Brain pericyte (primary cell): ENCODE measurements at places on chromosomes 2 and 18.

GRCh38 chr2:65490222-65490621, 57.8 kb upstream of the SPRED2 start:
- DNase-seq, result no peak

- DNase-seq, result no peak
Observed at GRCh38 chr2:15851076-15851693, 89.2 kb upstream of the MYCN start.

GRCh38 chr2:55019526-55020258, 30.6 kb downstream of the RTN4 start:
- DNase-seq, result no peak

GRCh38 chr2:11799826-11800225, 53.4 kb downstream of the LPIN1 start:
- DNase-seq, result no peak

DNA sequence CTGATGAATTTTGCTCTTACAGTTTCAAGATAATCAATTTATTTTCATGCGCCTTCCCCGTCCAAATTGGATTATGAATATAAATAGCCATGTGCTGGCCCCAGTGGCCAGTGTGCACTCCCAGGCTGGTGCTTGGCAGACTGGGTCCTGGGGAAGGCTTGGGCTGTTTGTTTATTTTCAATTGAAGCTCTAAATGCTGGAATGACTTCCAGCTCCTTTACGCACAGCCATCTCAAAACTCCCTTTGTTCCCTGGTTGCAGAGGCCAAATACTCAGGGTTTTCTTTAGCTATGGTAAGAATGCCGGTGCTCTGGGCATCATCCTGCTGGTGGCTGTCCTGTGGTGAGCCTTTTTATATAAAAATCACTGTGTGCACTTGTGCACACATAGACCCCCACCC, 131.5 kb downstream of the PRKCE start:
- no peak for DNase-seq

- DNase-seq, result no peak
Observed at GRCh38 chr2:71154798-71155197, 24.4 kb downstream of the MPHOSPH10 start.

GRCh38 chr2:223107825-223108224, 55.8 kb downstream of the KCNE4 start:
- no peak for DNase-seq

DNA sequence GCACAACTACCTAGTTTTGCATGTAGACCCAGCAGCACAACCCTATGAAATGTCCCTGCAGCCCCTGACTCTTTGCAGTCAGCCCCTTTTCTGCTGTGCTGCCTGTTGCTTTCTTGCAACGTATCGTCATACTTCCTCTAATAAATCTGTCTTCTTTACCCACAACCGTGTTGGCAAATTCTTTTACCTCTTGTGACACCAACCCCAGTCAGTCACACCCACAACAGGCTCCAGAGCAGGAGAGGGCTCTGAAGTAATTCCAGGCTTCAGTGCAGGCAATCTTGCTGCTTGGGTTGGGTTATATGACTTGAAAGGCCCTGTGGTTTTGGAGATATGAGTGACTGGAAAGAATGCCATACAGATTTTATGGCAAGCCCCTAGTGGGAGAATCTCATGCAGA, 79.1 kb upstream of the KCNH7 start:
- no peak for DNase-seq

DNA sequence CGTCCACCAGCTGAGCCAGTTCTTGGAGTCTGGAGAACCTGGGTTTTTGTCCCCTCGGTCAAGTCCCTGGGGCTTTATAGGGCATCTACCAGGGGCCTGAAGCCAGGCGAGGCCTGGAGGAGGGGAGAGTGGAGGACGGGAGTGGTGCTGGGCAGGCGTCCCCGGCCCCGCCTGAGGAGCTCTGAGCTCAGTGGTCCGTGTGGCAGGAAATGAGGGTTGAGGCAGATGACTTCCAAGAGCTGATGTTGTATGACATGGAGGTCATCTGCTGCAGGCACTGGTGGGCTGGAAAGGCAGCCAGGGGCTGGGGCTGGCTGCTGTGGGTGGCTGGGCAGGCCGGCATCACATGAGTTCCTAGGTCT, 118.5 kb upstream of the HS6ST1 start:
- DNase-seq, result no peak

DNA sequence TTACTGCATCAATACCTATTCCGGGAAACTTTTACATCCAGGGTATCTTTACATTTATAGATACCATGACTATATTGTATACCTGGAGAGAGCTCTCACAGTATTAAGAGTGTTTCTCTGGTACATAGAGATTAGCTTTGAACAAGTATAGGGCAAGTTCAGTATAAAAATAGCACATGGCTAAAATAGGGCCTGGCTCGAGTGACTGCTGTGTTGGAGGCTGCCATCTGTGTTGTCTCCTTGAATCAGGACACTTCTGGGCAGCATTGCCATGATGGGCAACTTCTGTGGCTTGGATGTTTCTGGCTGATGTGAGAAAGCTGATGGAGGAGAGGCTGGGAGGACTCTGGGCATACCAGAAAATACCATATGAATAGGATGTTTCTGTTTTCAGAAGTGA, 18.7 kb downstream of the ARHGAP28 start:
- no peak for DNase-seq

- no peak for DNase-seq
Observed at GRCh38 chr18:66548747-66549146, 55.1 kb downstream of the CDH19 start.

- DNase-seq, result no peak
Observed at GRCh38 chr2:177306550-177306949, 42.0 kb upstream of the NFE2L2 start.

DNA sequence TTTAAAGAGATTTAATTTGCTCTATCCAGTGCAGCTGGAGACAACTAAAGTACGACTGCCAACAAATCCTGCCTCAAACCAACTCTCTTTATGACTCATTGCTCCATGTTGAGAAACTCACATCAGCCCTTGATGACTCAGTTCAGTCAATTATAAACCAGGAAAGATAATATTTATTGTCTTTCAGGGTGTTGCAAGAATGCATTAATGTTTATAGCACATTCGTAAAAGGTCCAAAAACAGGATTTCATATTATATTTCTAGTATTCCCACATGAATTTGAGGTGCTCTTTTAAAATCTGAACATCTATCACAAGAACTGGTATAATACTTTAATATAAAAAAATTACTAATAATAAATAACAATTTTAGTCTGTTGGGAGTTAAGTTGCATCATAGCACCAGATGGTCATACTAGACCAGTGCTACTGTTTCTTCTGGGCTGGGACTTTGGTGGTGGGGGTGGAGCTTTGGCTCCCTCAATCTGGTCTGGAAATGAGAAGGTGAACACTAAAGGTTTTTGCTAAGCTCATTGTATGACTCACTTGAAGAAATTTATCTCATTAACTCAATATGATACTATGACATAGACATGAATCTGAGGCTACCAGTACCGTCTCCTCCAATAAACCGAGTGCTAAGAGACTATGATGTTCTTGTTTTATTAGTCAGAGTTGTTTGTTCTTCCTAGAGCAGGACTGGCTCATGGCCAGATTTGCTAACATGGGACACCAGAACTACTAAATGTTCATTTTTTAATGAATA, 26.6 kb upstream of the MAP3K20 start:
- peak; percentile 89 for DNase-seq

DNA sequence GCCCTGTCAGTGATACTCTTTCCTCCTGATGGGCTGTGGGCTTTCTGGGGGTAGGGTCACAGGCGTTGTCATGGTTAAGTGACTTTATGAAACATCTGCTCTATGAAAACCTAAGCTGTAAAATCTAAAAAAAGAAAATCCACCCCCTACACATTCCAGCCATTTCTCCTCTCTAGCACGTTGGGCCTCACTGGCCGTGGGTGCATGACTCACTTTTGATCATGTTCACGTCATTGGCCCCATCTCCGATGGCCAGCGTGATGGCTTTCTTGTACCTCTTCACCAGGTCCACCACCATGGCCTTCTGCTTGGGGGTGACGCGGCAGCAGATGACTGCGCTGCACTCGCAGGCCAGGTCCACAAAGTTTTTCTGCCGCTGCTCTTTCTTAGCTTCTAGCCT, 39.3 kb upstream of the NARS1 start:
- DNase-seq, result no peak

DNA sequence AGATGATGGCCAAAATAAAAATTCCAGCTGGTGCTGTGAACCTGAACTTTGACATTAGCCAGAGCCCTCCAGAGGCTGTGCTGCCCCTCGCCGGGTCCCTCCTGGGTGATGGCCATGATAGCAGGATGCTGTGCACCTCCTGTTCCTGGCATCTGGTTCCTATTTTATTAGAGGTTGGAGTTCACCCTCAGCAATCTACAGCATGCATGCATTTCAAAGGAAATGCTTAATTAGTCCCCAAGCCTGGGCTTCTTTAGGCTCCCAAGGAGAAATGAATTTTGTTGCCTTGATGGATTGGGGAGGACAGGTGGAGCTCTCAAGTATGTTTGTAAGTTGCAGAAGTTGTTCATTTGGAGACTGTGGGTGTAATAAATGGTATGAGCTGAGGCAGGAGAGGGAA, 166.9 kb downstream of the GLI2 start:
- no peak for DNase-seq

- DNase-seq, result no peak
Observed at GRCh38 chr2:66862885-66863650, 428.1 kb downstream of the MEIS1 start.

GRCh38 chr2:119232666-119232993, 9.0 kb downstream of the STEAP3 start:
- no peak for DNase-seq

DNA sequence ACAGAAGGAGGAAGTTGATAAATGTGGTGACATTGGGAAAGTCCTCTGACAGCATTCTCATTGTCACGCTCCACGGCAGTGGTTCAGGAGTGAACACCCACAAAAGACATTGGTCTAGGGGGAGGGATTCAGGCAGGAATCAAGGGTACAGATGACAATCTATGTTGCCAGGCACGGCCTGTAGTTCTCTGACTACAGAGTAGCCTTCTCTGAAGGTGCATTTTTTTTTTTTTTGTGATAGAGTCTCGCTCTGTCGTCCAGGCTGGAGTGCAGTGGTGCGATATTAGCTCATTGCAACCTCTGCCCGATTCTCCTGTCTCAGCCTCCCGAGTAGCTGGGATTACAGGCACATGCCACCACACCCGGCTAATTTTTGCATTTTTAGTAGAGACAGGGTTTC, 7.4 kb upstream of the MOB1A start:
- no peak for DNase-seq

GRCh38 chr2:165844216-165844615, 50.2 kb upstream of the GALNT3 start:
- DNase-seq, result no peak

DNA sequence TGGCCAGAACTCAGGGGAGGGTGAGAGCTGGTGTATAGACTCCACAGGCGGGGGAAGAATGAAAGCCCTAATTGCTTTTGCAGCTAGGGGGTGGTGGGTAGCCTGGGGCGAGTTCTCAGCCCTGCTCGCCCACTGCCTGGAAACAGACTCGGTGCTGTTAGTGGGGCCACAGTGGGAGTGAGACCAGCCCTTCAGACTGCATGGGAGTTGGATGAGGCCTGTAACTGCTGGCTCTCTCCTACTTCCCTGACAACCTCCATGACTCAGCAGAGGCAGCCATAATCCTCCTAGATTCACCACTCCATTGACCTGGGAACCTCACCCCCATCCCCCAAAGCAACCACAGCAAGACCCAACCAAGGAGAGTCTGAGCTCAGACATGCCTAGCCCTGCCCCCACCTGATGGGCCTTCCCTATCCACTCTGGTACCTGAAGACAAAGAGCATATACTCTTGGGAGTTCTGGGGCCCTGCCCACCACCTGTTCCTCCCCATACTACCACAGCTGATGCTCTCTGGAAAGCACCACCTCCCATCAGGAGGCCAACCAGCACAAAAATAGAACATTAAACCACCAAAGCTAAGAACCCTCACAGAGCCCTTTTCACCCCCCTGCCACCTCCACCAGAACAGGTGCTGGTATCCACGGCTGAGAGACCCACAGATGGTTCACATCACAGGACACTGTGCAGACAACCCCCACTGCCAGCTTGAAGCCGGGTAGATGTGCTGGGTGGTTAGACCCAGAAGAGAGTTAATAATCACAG, 226.3 kb downstream of the EIPR1 start:
- no peak for DNase-seq

DNA sequence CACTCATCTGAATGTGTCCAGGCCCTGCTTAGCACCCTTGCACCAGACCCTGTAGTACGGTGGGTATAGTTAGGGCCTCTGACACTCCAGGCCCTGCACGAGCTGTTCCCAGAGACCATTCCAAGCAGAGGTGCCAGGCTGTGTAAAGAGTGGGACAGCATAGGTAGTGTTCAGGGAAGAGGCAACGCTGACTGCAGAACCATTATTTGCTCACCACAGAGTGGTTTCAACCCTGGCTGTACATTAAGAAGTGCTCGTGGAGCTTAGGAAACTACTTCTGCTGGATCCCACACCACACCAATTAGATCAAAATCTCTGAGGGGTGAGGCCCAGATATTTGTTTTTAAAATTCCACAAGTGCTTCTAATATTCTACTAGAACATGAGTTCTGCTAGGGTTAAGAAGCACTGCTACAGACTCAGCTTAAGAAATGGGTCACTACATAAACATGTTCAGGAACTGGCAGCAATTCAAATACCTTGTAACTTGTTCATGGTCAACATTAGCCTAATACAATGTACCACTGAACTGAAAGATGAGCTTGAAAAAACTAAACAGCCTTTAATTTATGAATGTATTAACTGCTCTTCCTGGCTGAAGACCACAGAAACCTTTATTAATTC, 183.0 kb downstream of the MYO5B start:
- DNase-seq, result no peak

- no peak for DNase-seq
Observed at GRCh38 chr2:35963824-35964223, 391.8 kb upstream of the CRIM1 start.

GRCh38 chr18:34314847-34315246, 90.1 kb upstream of the NOL4 start:
- DNase-seq, result no peak

DNA sequence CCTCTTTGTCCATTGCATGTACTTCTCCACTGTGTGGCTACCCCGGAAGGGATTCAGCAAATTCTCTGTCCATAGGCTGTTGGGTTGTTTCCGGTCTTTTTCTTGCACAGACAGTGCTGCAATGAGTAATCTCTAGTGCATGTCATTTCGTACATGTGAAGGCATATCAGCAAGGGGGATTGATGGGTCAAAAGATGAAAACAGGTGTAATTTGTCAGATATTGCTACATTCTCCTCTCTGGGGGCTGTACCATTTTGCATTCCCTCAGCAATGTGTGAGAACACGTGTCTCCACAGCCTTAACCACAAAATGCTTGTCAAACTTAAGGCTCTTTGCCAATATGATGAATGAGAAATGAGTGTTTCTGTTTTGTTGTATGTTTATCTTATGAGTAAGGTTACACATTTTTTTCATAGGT, 60.5 kb downstream of the KLHL29 start:
- no peak for DNase-seq

DNA sequence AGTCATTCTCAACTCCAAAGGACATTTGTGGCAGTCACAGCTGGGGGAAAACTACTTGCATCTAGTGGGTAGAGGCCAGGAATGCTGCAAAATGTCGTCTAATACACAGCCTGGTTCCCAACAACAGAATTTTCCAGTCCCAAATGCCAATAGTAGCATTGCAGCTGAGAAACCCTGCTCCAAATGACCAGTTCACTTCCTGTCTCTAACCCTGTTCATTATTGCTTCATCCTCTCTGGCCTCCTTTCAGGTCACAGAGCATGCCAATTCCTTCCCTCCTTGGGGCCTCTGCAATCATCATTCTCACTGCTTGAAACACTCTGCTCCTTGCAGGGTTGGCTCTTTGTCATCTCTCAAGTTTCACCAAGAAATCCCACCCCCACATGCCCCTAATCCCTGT, 139.1 kb downstream of the IRS1 start:
- no peak for DNase-seq

- DNase-seq, result no peak
Observed at GRCh38 chr18:36900466-36900865, 71.5 kb downstream of the KIAA1328 start.
